ENCODE measurements at places on chromosomes 6 and 20.

- DNase-seq = no peak
These were observed 10.4 kb downstream of the KIF6 start for GRCh38 chr6:39714802-39715201.

- DNase-seq = no peak
These were observed 656.8 kb upstream of the CHD6 start for GRCh38 chr20:42274986-42275385.

DNA sequence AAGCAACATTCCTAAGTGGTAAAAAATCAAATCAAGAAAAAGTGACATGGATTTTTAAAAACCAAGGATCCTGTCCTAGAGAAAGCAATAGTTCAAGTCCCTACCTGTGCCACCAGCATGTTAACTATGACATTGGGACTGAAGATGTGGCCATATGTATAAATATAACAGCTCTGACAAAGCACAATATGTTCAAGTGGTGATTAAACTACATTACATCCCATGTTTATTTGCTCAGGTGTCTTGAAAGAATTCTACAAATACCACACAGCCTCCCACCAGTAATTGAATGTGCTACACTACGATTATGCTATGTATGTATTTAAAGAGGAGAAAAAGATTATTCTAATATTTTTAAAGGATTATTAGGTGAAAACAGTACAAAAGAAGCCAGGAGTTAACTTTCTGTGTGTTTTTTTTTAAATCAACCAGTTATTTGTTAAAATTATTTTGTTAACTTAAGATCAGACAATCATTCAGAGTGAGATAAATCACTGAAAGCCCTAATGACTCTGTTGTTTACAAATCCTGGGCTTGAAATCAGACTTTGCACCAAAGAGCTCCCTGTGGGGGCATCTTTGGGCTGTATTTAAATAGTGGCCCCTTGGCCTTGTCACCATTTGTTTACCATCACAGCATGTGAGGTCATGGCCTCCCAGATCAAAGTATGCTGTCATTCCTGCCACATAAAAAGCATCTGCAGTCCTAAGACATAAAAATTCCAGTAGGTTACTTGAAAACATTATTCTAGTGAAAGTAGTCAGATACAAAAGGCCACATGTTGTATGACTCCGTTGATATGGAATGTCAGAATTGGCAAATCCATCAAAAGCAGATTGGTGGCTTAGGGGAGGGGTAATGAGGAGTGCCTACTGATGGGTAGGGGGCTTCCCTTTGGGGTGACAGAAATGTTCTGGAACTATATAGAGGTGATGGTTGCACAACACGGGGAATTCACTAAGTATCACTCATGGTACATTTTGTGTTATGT is 17.1 kb downstream of the TTLL2 start:
- DNase-seq = no peak

DNA sequence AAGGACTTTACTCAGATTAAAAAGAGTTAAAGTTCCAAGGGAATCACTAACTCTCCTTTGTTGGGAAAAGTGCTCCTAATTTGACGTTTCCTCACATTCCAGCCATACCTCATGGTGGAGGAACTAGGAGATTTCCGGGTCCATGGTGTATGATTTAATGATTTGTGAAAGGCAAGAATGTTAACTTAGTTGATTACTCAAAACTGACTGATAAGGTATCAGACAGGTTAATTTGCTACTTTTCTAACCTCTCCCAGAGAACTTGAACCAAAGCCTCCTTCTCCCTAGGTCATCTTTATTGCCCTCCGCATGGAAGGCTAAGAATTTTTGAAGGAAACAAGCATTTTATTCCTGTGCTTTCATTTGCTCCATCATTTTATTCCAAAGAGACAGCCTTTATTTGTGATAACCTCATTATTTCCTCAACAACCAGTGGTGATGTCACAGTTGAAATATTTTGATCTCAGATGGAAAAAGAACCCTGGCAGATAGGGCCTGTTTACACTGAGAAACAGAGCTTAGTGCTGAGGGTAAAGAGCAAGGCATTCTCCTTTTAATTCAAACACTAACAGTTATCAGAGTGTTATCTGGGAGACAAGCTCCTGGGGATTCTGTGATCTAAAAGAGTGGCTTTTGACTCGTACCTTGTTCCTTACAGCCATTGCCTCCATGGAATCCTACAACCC is 57.4 kb upstream of the BMP2 start:
- DNase-seq = no peak

DNA sequence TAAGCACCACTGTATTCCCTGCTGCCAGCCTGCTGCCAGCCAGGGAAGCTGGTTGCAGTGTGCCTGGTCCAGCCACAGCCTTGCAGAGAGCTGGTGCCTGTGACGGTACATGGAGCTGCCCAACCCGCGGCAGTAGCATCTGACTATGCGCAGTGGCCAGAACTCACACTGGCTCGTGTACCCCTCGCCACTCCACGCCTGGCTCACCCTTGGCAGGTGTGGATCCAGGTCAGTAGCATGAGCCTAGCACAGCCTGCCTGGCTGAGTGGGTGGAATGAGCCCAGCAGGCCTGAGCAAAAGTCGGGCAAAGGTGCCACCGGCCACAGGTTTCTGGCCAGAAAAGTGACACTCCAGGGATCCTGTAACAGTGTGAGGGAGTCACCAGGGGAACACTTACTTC is 361.7 kb upstream of the MAP3K7 start:
- no peak for DNase-seq

GRCh38 chr6:16327777-16328325 is 89.5 kb downstream of the GMPR start:
- DNase-seq = no peak

DNA sequence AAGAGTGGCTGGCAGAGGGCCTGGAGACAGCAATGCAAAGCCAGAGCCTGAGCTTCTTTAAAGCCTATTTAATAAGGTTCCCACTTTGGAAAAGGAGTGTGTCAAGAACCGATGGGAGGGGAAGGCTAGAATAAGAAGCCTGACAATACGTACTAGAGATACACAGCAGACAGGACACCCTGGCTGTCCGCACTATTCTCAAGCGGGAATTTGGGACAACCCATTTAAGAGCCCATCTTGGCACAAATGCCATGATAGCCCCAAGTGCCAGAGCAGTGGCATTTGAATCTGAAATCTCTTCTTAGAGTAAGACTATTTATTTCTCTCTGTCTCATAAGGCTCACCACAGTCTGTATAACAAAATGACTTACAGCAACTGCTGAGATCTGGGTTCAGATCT is 3.1 kb downstream of the GMDS start:
- DNase-seq = no peak

DNA sequence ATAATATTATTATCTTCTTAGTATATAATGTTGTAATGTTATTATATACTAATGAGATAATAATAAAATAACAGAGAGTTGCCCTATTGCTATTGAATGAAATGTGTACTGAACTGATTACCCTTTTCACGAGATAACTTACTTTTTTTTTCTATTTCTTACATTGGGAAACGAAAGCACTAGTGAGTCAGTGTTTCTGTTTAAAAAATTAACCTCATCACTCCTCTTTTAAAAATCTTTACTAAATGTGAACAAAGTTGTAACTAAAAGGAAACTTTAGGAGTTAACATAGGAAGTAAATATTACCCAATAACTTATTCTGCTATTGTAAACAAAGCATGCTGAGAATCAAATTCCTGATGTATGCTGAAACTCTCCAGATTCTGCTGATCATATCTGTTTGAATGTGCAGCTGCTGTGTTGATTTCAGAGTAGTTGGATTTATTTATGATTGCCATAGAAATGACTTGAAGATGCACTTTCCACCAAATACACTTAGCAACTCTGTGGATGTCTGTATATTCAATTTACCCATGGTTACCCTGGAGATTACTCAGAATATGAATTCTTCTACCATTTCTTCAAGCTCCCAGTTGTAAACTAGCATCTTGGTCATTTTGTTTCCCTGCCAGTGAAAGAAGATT is 523.4 kb downstream of the TENT5A start:
- no peak for DNase-seq

GRCh38 chr6:35642471-35643161 is 46.1 kb downstream of the FKBP5 start:
- DNase-seq = no peak

- no peak for DNase-seq
These were observed 74.7 kb upstream of the TCF21 start for GRCh38 chr6:133814238-133814637.

DNA sequence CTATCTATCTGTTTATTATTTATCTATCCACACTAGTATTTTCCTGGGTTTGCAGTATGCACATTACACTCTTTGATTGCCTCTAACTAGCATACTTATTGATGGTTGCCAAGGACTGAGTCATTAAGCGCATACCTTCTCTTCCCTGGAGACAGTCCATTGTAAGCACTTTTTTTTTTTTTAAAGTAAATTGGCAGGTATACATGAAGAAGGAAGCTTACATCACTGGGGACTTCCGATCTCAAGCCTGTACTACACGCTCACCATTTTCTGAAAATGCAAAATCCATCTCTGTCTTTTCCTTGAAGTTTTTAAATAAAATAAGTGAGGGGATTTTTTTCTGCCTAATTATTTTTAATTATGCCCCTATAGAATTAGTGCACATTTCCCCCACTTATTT is 63.5 kb downstream of the HMGN3 start:
- no peak for DNase-seq

GRCh38 chr20:2379511-2380229 is 1.0 kb upstream of the TGM6 start:
- DNase-seq = no peak

- peak; percentile 14 for DNase-seq
These were observed 697 bp upstream of the CEP43 start for GRCh38 chr6:166998256-166999144.

GRCh38 chr6:5569491-5569890 is 308.2 kb downstream of the FARS2 start:
- no peak for DNase-seq

GRCh38 chr6:153059311-153059710 is 56.8 kb upstream of the MTRF1L start:
- no peak for DNase-seq

DNA sequence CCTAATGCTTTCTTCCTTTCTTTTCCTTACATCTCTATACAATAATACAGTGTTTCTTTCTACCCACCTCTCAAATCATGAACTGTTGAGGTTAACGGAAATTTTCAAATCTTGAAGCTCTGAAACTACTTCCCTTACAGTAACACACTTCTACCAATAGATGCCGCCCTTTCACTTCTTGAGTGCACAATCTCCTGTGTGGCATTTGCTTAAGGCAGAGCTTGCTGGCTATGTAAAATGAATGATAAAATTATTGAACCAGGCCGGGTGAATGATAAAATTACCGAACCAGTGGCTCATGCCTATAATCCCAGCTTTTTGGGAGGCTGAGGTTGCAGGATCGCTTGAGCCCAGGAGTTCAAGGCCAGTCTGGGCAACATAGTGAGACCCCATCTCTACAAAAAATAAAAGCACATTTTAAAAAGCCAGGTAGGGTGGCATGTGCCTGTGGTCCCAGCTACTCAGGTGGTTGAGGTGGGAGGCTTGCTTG is 56.8 kb downstream of the KCNS1 start:
- no peak for DNase-seq

DNA sequence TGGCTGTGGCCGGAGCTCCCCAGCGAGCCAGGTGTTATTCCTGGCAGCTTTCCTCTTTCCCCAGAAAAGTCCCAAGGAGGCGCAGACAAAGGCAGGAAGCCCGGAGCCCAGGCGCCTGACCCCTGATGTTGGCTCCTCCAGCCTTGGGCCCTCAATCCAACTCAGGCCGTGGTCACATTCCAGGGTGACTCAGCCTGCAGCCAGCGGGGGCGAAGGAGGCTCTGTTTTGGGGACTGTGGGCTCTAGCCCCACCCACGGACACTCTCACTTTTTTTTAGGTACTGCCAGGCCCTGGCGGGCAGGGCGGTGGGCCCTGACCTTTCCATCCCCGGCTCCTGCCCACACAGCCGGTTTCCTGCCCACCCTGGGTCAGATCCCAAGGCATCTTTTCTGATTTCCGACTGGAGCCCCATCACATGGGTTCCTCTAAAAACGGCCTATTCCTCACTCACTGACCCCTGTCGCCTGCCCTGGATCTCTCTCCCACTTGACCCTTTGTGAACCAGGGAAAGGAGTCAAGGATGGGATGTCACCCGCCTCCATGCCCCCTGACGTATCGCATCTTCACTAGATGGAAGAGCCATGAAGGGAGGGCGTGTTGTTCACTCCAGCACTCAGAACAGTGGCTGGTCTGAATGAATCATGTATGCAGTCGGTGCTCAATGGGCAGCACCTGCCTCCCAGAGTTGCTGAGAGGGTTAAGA is 5.5 kb downstream of the PTGIS start:
- no peak for DNase-seq

GRCh38 chr6:27786048-27786447 is 126.1 kb downstream of the OR2B2 start:
- no peak for DNase-seq

GRCh38 chr20:35235881-35236280 is 9.4 kb downstream of the MMP24 start:
- DNase-seq = no peak

GRCh38 chr6:151326116-151326825 is 65.1 kb downstream of the ZBTB2 start:
- DNase-seq = no peak

DNA sequence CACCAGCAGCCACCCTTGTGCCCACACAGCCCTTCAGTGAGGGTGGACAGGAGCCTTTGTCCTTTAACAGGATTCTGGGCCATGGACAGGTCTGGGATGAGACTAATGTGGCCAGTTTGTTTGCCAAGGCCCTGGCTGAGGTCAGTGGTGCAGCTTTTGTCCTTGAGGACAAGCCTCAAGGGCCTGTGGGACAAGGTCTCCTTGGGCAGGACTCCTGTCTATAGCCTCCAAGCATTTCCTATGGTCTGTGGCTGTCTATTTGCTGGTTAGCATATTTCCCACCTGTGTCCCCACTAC is 44.1 kb downstream of the SUN5 start:
- no peak for DNase-seq

- DNase-seq = no peak
These were observed 78.5 kb downstream of the AGPAT4 start for GRCh38 chr6:161195386-161195785.

- DNase-seq = no peak
These were observed 31.8 kb downstream of the GCLC start for GRCh38 chr6:53513056-53513455.

GRCh38 chr20:56706867-56707360 is 77.8 kb downstream of the TFAP2C start:
- no peak for DNase-seq

DNA sequence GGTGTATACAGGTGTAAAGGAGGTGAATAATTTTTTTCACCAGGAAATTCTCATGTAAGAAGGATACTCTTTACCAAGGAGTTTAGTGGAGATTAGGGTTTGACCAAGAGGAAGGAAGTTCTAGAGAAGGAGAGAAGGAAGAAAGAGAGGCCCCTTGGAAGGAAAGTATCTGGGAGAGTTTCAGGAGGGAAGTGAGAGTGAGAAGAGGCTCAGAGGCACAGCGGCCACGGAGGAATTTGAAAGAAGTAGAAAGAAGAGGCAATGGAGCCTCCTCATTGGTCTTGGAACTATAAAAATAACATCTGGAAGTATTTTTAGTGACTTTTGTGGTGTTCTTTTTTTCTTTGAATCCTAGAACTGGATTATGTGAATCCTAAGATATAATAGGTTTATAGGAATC is 50.8 kb upstream of the MCUR1 start:
- no peak for DNase-seq

Data from T-helper 9 cell (primary cell).